ENCODE measurements at places on chromosomes 3 and 15.

DNA sequence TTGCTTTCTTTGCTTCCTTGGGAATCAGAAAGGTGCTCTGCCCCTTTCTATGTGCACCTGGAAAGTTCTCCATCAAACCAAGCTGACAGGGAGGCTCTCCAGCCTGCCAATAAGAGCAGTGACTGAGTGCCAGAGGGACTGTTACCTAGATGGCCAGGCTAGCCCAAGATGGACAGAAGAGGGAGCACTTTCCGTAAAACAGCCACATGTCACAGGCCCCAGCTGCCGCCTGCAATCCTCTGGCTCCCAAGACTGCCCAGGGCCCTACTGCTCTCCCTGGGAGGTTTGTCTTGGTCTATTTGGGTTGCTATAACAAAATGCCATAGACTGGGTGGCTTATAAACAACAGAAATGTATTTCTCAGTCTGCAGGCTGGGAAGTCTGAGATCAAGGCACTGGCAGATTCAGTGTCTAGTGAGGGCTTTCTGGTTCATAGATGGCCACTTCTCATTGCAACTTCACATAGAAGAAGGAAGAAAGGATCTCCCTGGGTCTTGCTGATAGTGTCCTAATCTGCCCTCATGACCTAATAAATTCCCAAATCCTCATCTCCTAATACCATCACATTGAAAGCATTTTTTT lies 72.3 kb downstream of the TAMM41 start:
- DNase-seq, result peak; percentile 68

- no peak for DNase-seq
Measured at GRCh38 chr15:38470816-38471215, 16.9 kb downstream of the FAM98B start.

DNA sequence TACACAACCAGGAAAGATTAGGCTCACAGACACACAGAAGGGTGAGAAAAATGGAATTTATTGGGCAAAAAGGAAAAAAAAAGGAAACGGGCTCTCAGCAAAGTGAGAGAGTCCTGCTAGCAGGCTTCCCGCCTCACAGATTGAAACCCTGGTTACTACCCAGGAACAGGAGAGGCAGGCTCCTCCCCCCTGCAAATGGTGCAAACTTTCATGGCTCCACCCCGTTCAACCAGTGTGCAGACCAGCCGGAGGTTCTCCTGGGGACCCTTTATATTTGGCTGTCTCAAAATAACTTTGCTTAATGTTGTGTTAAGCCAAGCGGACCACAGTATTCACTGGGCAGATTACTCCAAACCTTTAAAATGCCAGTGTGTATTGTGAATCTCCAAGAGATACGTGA lies 40.3 kb downstream of the IL1RAP start:
- DNase-seq, result peak; percentile 52

DNA sequence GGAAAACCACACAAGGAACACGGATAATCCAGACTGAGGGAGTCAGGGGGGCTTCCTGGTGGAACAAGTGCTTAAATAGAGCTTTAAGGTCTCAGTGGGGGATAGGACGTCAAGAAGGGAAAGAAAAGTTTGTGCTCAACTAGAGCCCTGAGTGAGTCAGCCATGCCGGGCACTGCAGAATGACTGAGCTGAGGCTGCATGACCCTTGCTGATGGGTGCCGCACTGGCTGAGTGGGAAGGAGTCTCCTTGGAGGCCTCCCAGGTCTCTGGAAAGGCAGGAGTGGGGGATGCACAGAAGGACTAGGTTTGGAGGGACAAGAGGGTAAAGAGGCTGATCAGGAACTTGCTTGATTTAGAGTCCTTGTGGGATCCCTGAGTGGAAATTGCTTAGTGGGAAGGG lies 150.3 kb downstream of the RPLP1 start:
- no peak for DNase-seq

DNA sequence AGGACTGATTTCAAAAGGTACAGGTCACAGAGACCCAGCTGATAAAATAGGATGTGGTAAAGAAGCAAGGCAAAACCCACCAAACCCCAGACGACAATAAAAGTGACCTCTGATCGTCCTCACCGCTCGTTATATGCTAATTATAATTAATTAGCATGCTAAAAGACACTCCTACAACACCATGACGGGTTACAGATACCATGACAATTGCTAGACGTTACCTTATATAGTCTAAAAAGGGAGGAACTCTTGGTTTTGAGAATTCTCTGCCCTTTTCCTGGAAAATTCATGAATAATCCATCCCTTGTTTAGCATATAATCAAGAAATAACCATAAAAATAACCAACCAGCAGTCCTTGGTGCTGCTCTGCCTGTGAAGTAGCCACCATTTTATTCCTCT lies 74.7 kb upstream of the MB21D2 start:
- DNase-seq, result no peak

DNA sequence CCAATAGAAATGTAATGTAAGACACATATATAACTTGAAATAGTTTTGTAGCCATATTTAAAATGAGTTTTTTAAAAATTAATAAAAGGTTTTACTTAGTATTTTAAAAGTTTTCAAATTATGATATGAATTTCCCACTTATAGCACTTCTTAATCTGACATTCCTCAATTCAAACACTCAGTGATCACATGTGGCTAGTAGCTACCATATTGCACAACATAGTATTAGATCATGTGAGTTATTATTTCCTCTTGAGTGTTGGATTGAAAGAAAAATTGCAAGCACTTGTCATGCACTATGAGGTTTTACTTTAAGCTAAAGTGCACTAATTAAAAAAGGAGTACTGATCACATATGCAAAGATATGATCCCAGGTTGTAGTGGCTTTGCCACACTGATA lies 453.4 kb upstream of the ROBO2 start:
- DNase-seq, result no peak

GRCh38 chr3:125083776-125084175 lies 28.0 kb upstream of the HEG1 start:
- no peak for DNase-seq

DNA sequence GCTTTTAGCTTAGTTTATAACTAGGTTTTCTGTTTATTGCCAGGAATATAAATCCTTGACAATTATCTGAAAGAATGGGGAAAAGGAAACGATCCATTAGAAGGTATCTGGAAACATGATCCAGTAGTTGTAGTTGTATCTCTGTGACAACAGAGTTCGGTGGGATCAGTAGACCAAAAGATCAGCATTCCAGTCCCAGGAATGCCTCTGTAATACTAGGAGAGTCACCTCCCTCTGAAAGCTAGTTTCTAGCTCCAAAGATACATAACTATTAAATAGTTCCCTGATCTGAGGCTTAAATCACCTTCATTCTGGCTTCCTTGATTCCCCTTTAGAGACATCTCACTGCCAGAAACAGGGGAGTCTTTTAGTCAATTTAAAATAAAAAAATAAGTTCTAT lies 34.1 kb downstream of the MB21D2 start:
- no peak for DNase-seq

DNA sequence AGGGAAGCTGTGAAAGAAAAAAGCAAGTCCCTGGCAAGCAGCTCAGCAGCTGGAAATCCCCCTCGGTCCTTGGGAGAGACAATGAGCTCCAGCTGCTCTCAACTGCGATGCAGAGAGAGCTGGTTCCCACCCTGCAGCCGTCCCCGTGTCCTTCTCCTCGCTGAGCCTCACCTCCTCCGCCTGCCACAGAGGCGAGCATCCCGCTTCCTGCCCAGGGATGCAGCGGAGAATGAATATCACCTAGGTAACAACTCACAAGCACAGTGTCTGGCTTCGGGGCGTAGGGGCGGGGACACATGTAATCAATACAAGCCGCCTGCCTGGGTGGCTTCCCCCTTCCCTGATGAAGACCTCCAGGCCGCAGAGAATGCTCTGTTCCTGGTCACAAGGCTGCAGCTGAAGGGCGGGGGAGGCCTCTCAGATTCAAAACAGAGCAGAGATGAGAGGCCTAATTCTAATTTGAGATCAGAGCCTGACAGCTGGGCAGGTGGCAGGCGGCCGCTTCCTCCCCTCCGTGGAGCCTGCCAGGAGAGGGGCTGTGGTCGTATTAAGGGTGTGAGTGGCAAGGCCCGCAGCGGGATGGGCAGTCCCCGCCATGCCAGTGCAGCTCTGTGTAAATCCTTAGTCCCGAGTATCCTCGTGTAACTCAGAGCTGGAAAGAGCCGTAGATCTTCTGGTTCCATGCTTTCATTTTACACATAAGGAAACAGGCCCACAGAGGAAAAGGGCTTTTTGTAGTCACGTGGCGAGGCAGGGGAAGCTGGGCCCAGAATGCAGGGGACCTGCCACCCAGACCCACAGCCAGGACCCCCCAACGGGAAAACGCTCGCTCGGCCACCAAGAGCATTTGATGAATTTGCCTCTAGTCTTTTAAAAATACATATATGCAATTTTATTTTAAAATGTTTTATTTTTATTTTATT lies 24.3 kb downstream of the ZDHHC19 start:
- peak; percentile 70 for DNase-seq

DNA sequence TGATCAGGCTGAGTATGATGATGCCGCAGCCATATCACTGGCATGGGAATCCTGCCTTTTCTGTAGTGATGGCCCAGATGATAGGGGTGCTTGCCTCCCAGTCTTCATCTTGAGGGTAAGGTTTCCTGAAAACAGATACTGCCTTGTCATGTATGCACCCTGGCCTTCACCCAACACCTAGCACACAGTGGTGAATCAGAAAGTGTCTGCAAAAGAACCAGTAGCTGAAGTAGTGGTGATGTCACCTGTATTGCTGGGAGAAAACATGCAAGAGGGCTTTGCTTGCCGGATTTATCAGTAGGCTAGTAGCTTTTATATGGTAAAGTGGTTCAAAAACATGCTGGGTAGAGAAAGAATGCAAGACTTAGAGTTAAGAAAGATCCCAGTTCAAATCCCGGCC lies 419.8 kb upstream of the WNT5A start:
- no peak for DNase-seq

DNA sequence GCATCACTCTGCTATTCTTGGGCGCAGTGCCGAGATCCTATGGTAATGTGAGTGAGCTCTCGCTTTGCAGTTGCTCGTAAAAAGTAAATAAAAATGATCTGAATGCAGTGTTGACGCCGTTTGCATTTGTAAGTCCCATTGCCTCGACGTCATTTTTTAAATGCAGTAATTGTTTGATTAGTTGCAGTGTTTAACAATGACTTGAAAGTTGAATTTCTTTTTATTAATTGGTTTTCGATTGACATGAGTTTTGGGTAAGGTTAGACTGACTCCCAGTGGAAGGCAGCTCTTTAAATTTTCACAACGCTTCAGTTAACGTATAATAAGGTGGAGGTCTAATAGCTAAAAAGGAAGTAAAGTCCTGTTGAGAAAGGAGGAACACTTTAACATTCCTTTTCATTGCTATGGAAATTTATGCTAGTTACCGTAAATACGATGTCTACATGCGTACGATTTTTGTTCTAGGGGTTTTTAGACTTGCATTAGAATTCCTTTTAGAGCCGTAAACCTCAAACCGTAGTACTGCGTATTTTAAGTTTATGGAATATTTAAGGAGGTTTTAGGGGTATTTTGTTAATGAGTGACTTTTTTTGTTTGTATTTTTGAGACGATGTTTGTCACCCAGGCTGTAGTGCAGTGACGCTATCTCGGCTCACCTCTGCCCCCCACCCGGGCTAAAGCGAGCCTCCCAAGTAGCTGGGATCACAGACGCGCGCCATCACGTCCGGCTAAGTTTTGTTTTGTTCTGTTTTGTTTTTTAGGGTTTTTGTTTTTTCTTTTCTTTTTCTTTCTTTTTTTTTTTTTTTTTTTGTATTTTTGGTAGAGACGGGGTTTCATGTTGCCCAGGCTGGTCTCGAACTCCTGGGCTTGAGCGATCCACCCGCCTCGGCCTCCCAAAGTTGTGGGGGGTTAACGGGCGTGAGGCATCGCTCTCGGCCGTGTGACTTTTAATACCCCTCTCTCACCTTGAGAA lies 1.4 kb downstream of the MORF4L1 start:
- no peak for DNase-seq

DNA sequence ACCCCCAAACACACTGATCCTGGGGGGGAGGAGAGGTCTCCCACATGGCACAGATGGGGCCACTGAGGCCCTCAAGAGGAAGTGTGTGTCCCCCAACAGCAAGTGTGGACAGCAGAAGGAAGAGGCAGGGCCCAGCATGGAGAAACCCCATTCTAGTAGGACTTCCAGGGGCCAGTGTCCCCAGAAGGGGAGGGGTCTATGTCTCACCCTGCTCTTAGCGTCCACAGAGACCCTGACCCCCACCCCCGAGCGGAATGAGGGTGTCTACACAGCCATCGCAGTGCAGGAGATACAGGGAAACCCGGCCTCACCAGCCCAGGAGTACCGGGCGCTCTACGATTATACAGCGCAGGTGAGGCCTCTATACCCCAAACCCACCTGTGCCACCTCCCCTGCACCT lies 35.3 kb downstream of the TSPAN3 start:
- no peak for DNase-seq

DNA sequence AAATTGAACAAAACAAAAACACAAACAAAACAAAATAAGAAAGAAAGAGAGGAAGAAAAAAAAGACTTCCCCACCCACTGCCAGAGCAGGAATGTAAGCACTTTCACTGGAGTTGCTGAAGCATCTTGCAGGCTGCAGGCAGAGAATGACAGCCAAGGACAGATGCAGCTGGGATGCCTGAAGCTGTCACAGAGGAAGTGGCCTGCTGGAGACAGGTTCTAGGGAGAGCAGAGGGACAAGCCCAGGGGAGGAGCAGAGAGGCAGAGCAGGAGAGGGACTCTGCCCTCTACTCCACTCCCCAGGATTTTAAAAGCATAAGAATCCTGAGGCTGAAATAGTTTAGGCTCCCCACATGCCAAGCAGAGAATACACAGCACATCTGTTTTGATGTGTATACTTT lies 326.2 kb downstream of the TUSC7 start:
- peak; percentile 22 for DNase-seq

DNA sequence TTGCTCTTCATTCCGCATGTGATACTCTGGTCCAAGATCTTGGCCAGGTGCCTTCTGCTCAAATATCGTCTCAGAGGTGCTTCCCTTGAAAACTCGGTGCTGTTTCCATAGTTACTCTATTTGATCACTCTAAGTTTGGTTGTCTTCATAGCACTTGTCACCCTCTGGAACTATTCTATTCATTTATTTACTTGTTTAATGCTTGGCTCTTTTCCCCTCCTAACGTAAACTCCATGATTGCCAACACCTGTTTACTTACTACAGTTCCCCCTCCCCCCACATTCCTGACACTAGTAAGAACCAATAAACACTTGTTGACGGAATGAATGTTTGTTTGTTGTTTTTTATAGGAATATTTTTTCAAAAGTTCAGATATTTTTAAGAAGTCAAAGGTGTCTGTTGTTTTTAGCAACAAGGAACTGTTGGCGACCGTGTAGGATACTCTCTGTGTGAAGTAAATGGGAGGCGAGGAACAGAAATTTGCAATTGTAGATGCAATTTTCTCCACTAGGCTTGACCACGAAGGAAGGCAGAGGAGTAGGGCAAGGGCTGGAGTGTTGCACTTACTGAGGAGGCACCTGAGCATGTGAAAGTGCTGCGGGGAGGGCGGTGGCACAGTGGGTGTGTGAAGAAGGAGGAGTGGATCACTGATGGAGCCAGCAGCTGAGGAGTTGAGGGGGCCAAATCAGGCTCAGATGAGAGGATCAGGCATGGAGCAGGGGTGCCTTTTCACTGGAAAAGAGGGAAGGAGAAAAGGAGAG lies 48.4 kb downstream of the MOBP start:
- no peak for DNase-seq

All from WTC11 (cell line).